CD8-positive, alpha-beta memory T cell (primary cell): ENCODE measurements at places on chromosomes 12 and 14. TPM values are rescaled to one million over a fixed set of nuclear protein-coding genes. Genes with fewer than 3 reads are reported as not detected.

DNA sequence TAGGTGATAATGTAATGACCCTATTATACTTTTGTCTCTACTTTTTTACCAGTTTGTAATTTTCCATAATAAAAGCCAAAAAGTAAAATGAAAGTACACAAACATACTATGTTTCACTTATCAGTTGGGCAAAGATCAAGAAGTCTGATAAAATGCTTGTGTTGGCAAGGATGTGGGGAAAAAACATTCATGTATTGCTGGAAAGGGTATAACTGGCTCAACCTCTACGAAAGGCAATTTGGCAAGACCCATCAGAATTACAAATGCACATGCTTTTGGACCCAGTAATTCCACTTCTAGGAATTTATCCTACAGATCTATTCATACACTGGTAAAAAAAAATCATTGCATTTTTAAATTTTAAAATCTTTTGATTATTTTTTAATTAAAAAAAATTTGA is 68.0 kb downstream of the SPTB start:
- no peak for DNase-seq

DNA sequence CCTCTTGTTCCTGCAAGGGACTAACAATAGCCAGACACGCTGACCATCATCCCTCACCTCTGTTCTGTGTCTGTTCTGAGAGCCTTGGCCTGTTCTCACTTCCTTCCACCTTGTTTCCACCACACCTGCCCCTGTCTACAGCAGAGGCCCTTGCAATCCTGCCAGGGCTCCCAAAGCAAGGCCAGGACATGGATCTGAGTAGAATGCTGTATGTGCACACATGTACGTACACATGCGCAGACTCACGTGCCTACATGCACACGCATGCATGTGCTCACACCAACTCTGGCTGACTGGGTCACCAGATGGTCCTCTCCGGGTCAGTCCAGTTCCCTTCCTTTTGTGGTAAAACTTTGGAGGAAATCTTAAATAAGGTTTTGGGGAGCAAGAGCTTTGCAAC is 133.0 kb upstream of the C14orf180 start:
- no peak for DNase-seq

- no peak for DNase-seq
These were observed 75.1 kb upstream of the NUDT4 start for GRCh38 chr12:93302331-93303229.

DNA sequence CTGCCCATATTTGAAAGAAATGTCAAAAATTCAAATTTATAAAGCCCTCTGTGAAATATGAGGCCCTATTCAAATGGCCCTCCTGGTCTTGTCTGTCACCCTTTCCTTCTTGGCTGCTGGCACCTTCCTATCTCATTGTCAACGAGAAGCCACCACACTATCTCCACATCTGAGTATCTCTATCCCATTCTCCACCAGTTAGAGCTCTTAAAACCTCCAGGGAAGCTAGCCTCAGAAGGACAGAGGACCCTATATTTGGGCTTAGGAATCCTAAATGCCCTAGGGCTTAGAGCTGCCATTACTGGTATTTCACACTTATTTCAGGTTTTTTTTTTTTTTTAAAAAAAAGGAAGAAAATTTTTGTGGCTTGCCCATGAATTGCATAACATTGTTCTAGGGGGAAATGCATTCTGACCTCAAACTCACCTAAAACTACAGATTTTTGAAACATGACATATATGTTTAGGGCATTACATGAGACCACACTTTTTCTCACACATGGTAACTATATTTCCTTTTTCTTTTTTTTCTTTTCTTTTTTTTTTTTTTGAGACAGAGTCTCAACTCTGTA is 25.0 kb downstream of the SLC25A21 start:
- no peak for DNase-seq

DNA sequence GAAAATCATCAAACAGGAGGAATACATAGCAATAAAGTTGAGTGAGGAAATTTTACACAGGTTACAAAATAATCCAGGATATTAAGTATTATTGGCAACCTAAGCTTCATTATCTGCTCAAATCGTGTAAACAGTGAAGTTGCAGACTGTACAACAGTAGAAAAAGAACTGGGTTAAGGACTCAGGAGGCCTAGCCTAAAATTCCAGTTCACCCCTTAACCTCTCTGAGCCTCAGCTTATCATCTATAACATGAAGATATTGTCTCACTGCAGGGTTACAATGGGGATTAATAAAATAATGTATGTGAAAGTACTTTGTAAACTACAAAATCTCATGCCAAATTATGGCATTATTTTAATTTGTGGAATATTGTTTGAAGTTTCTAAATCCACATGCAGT is 26.0 kb downstream of the DDHD1 start:
- no peak for DNase-seq

DNA sequence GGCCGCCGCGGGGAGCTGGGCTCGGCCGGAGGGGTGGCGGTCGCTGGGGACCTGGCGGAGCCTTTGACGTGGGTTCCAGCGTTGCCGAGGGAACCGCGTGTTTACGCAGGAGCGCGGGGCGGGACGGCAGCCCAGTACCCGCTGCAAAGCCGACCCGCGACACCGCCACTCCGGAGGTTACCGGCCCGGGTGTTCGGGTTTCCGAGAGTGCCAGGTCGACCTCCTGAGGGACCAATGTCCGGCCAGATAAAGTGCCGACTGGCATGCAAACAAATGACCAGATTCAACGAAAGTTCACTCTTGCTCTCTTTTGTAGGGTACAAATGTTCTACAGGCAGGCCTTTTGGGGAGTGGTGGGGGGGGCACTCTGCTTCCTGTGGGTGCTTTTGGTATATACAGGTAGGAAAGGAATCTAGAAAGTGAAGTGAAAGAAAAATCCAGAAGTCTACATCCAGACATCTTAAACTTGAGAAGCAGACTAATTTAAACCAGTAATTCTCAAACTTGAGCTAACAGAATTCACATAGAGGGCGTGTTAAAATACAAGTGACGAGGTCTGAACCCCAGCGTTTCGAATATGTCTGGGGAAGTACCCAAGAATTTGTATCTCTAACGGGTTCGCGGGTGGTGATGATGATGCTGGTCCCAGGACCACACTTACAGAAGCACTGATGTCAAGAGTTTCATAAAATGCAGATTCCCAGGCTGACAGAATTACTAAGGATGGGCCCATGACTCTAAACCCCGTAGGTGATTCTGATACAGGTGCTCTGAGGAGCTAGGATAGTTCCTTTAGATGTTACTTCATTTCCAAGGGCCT is at the start of gene GPR135:
TSS of gene GPR135 (minus strand) at position 65 of the 820 bp plus-strand sequence. CDS start 154 bp downstream, outside the sequence.
- DNase-seq = peak; percentile 68

- DNase-seq = no peak
These were observed 907 bp upstream of the LRIG3 start for GRCh38 chr12:58920961-58921861.

DNA sequence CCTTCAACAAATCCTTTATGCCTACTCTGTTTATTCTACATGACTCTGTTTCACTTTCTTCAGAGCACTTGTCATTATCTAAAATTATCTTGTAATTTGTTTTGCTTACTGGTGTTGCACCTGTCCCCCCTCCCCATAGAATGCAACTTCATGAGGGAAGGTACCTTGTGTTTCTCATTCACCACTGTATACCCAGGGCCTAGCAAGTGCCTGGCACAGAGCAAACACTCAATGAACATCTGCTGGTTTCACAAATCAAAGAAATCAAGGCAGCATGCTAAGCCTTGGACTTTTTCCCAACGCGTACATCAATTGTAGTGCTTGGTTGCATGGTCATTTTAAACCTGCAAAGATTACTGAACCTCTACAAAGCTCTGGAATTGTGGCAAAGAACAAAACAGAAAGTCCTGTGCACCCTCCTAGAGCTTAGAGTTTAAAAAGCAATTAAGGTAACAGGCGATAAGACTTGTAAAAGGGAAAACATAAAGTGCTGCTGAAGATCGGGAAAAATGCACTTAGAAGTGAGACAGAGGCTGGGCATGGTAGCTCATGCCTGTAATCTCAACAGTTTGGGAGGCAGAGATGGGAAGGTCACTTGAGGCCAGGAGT is 479.1 kb downstream of the MED13L start:
- DNase-seq = no peak

DNA sequence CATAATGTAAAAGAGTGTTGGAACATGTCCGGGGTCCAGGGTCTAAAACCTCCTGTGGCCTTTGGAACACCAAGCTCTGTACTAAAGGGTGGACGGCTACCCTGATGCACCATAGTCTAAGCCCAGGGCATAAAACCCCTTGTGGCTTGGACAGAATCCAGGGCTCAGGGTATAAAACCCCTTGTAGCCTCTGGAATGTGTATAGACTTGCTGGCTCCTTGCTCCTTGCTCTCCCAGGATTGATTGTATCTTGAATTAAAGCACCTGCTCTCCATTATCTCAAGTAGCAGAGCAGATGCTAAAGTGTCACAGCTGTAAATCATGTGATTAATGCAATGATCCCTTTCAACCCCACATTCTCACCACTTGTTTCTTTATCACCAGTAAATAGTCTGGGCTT is 556.5 kb downstream of the LRFN5 start:
- DNase-seq = no peak

- no peak for DNase-seq
These were observed 111.9 kb downstream of the FOXN3 start for GRCh38 chr14:89304972-89305703.

DNA sequence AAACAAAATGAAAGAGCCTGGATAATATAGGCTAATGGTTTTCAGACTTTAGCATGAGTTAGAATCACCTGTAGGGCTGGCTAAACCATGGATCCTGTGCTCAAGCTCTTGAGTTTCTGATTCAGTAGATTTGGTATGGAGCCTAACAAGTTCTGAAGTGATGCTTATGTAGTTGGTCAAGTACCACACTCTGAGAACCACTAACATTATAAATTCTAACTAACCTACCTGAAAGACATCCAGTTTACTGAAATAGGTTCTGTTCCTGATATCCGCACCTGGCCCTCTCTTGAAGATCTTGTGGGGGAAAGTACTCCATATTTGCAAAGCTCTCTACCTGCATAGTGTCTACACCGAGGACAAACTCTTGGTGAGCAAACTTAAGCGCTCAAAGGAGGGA is 59.4 kb upstream of the VSX2 start:
- no peak for DNase-seq

DNA sequence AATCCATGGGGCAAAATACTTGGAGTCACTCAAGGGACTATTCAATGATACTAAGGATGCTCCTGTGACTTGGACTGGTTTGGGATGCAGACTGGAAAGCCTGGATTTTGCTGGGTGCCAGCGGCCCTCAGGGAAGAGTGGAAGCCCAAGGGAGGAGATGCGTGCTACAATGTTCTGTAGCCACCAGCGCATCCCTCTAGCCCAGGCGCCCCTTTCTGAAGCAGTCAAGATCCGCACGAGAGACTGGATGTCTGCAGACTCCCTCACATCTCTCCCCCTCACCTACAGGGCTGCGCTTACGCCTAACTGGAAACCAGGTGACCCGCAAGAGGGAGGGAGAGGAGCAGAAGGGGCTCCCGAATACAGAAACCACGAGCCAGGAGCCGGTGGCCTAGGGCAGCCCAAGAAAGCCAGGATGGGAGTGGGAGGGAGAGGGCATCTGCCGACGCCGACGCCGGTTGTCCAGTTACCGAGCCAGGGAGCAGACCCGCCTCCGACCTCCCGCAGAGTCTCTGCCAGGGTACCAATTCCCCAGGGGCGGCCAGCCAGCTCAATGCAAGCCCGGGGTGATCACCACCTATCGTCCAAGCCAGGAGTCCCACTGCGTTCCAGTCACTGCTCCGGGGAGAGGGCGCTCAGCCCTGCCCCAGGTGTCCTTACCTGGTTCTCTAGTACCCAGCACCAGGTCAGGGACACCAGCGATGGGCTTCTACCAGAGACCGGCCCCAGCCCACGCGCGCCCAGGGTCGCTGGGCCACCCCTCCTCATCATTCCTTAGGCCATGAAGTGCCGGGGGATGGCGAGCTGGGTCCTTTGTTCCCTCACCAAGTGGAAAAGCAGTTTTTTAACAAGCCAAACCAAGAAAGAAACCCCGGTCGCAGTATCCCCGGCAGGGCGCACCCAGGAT is 1.2 kb downstream of the NTN4 start:
- no peak for DNase-seq

GRCh38 chr12:88552610-88553079 is 27.6 kb downstream of the KITLG start:
- DNase-seq = no peak

GRCh38 chr14:76784881-76785280 is 23.6 kb downstream of the VASH1 start:
- peak; percentile 50 for DNase-seq

DNA sequence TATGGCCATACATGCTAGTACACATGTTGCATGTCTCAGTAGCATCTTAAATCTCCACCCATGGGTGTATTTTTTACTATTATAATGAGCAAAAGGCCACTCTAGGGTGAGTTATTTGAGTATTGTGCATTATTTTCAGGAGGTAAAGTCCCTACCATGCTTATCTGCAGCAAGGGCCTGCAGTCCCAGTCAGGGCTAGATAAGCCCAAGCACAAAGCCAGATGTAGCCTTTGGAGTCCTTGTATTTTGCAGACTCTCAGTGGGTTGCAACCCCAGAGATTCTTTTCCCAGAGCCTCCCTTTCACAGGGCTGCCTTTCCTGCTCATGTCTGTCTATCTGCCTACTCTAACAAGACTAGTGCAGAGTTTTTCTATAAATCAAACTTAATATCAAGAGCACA is 295.3 kb downstream of the IPO8 start:
- DNase-seq = no peak

DNA sequence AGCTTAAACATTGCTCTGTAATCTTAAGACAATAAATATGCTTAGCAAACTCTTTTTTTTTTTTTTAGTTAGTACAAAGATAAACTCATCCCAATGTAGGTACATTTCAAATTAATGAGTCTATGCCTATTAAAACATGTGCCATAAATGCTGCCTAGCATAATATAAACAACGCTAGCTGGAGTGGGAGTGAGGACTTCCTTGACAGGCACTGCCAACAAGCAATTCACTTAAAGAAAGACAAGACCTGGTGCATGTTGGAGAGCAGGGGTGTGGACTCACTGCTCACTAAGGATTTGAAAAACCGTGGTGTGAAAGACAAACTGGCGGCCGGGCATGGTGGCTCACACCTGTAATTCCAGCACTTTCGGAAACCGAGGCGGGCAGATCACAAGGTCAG is 187.2 kb upstream of the RGS6 start:
- no peak for DNase-seq

DNA sequence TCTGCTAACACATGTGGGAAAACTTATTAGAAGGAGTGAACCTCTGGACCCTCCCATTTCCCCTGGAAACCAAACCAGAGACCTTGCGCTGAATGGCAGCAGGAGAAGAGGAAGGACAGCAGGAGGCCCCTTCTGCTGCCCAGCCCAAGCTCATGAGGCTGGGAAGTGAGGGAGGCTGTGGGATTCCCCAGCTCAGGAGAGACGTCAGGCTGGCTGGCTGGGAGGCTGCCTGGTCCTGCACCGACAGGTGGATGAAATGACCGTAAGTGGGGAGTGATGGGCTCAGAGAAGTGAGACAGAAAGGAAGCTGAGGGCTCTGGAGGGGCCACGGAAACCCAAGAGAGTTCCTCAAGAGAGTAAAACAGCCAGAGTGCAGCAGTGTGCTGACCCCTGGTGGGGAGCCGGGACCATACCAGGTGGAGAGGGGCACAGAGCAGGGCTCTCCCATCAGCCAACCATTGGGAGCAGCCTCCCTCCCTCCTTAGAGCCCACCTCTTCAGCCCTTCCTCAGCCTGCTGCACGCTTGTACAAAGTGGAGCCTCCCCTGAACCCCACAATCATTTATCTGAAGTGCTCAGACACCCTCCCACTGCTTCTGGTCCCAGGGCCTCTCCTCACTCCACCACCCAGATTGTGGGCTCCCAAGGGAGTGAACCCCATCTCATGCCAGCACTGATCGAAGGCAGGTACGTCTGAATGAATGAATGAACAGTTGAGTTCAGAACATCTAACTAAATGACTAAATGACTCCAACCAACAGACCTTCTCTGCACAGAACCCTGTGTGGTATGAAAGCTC is 14.0 kb downstream of the TAMALIN start:
- DNase-seq = peak; percentile 72

TMPRSS12 gene
- not detected for total RNA-seq

ASCL1 gene
- not detected for total RNA-seq

DLK1 gene
- total RNA-seq = not detected

POTEG gene
- total RNA-seq = not detected

GLIPR1L1 gene
- not detected for total RNA-seq
